ENCODE measurements at places on chromosomes 4 and X.

- DNase-seq, result no peak
Measured at GRCh38 chr4:108636246-108636645, 14.2 kb upstream of the OSTC start.

DNA sequence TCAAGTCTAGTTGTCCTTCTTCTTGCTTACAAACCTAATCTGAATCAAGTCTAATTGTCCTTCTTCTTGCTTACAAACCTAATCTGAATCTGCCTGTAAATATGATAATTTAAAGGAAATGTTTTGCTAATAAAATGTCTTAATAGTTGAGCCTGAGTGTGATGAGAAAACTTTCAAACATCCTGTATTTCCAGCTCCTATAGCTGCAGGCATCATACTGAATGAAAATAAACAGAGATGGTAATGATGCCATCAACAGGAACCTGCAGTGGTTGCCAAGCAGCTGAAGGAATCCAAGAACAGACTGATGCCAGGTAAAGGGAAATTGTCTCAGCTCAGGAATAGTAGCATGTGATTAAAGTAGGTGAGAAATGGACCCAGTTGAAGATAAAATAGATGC lies 156.1 kb upstream of the IRS4 start:
- DNase-seq, result no peak

GRCh38 chrX:47158131-47158530 lies 13.1 kb downstream of the RBM10 start:
- DNase-seq, result no peak

- no peak for DNase-seq
Measured at GRCh38 chrX:137432609-137433008, 133.3 kb upstream of the ZIC3 start.

GRCh38 chr4:89119836-89120235 lies 8.5 kb downstream of the TIGD2 start:
- no peak for DNase-seq

DNA sequence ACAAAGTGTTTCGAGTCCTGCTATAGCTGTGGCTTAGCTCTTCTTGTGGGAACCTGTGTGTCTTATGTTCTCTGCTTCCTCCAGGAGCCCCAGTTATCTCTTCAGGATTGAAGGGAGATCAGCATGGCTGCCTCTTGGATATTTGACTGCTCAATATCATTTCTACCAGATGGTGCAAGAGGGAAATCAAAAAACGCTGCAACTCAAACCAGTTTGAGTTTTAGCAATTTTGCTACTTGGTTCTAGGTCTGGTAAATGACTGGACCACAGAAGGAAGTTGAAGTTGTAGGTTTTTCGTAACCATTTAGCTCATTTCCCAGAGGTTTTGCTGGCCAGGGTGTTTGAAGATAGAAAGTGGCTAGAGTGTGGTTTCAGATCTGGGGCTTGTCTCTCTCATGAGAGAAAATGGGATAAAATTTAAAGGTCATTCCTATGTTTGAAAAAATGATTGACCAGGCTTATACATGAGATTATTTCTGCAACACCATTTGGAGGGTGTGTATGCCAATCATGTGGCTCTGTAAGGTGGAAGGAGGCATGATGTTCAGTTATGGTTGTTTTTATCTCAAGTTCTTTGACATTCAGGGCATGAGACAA lies 210.4 kb downstream of the SPRY1 start:
- DNase-seq, result no peak

DNA sequence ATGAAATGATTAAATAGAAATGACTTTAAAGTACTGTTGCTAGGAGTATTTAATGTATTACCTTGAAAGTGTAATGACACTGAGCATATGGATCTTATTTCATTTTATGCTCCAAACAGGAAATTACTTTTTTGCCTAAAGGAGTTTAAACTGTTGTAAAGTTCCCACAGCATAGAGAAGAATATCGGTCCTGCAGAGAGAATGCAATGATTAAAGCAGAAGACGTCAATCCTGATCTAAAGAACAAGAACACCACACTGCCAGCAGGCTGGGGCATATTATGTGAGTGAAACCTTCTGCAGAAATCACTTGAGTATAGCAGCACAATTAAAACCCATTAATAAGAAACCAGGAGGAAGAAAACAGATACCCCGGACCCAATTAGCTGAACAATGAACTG lies 72.8 kb upstream of the CAMK2D start:
- no peak for DNase-seq

GRCh38 chrX:9324676-9325075 lies 140.2 kb upstream of the TBL1X start:
- DNase-seq, result no peak

DNA sequence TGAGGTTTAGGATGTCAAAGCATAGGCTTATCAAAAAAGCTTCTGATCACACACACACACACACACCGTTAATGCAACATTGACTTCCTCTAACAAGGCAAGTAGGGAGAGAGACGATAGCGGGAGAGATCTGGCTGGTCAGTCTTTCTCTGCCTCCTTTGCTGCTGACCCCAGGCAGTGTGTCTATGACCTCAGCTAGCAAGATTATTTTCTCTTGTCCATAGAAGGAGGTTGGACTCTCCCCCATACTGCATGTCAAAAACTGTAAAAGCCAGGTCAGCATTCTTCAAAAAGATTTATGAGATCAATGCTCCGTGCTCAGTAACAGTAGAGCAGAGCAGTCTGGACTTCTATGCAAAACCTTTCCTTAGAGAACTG lies 63.5 kb upstream of the PGM2 start:
- no peak for DNase-seq

DNA sequence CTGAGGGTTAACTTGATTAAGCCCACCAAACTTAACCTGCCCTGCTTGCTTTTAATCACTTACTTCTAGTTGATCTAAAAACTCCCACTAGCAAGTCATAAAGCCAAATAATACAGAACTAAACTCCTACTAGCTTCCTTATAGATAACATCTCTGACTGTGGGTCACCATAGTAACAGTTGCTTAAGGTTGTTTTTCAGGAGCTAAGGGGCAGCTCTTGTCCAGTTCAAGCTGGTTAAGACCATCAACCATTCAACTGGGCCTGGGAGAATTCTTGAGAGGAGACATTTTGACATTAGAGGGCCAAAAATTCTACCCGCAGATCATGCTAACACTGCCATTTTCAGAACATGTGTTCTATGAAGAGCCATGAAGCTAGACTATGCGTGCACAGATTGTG lies 67.0 kb downstream of the UCHL1 start:
- DNase-seq, result no peak

DNA sequence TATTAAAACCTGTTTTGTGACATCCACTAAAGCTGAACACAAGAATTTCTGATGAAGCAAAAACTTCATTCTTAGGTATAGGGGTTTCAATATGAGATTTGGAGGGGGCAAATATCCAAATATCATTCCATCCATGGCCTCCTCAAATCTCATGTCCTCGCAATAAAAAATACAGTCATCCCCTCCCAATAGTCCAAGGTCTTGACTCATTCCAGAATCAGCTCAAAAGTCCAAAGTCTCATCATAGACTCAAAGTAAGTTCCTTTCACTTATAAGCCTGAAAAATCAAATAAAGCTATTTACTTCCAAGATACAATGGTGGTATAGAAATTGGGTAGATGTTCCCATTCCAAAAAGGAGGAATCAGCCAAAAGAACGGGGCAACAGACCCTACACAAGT lies 213.4 kb downstream of the SCFD2 start:
- DNase-seq, result no peak

DNA sequence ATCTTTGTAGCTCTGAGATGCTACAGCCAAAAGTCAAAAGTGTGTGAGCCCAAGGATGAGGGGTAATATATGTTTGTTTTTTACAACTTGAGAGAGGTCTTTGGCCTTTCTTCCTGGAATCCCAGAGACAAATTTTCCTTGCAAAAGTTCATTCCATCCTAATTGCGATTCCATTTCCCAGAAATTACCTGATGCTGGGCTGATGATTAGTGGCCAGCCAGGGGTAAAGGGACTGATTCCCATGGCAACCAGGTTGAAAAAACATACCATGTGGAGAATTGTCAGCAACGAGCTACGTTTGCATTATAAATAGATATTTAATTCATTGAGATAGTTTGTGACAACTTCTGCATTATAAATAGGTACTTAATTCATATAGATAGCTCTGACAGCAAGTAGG lies 17.8 kb downstream of the IGSF1 start:
- DNase-seq, result no peak

DNA sequence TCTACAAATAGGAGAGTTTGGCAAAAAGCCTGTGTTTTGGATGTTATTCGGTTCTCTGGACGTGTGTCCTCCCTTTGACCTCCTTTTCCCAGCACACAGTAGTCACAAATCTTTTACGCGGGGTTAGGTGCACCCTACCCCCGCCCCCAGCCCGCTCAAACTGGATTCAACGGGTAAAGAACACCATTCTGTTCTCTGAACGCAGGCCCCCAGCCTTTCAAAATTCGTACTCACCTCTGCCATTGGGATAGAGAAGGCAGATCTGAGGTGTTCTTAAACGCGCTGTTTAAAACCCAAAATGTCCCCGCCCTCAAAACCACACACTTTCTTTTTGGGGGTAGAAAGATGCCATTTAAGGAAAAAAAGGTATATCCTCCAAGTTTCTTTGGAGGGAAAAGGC lies 2.7 kb downstream of the LEF1 start:
- DNase-seq, result peak; percentile 63

- DNase-seq, result no peak
Measured at GRCh38 chrX:25442499-25442898, 426.7 kb upstream of the ARX start.

- DNase-seq, result no peak
Measured at GRCh38 chr4:51923343-51923742, 80.4 kb downstream of the DCUN1D4 start.

DNA sequence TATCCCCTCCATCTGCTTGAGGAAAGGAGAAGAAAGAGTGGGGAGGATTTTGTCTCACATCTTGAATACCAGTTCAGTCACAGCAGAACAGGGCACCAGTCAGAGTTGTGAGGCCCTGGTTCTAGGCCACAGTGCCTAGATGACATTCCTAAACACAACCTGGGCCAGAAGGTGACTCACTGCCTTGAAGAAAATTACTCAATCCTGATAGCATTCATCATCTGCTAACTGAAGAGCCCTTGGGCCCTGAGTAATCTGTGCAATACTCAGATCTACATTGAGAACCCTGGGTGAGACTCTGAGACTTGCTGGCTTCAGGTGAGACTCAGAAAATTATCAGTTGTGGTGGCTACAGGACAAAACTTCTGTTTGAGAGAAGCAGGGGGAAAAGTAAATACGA lies 20.5 kb upstream of the PRR32 start:
- DNase-seq, result no peak

GRCh38 chr4:25815586-25815985 lies 47.2 kb downstream of the SEL1L3 start:
- no peak for DNase-seq

All from activated naive CD8-positive, alpha-beta T cell treated with anti-CD3 and anti-CD28 coated beads, Interleukin-2, amount 10 ng/mL, durations not matched to agents 7 days and 5 days (primary cell).